Neural crest cell (in vitro differentiated cells): ENCODE measurements at places on chromosomes 3 and 15.

GRCh38 chr15:45441686-45442085, 63.3 kb upstream of the GATM start:
- no peak for DNase-seq

DNA sequence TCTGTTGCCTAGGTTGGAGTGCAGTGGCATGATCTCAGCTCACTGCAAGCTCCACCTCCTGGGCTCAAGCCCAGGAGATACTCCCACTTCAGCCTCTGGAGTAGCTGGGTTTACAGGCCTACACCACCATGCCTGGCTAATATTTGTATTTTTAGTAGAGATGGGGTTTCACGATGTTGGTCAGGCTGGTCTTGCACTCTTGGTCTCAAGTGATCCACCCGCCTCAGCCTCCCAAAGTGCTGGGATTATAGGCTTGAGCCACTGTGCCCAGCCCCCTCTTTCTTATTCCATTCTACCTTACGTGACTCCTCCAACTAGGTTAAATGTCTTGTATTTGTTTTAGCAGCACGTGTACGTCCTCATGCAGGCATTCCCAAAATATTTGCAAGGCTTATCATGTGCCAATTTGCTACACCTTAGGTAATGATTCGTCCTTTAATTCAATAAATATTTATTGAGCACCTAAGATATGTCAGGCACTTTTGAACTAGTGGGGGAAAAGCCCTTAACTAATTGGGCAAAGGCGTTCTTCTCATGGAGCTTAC, 14.9 kb upstream of the MAGI1 start:
- no peak for DNase-seq

- no peak for DNase-seq
Observed at GRCh38 chr3:188964957-188965356, 206.8 kb upstream of the TPRG1 start.

DNA sequence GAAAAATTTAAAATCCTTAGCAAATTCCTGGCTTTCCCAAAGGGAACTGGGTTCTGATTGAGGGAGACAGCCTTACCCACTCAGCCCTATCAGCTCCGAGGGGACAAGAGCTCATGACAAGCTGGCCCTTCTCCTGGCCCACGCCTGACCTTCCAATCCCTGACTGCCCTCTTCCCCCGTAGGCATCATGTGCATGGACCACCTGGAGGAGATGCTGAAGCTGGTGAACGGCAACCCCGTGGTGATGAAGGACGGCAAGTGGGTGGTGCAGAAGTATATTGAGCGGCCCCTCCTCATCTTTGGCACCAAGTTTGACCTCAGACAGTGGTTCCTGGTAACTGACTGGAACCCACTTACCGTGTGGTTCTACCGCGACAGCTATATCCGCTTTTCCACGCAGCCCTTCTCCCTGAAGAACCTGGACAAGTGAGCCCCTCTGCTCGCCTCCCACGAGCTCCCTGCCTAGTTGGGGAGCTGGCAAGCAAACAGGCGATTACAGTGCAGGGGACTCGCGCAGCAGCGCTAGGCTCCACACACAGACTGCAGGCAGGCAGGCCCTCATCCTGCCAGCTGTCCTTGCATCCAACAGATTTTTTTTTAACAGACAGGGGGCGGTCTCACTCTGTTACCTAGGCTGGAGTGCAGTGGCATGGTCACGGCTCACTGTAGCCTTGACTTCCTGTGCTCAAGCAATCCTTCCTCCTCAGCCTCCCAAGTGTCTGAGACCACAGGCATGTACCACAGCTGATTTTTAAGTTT, 16.8 kb downstream of the RPUSD3 start:
- DNase-seq, result no peak

DNA sequence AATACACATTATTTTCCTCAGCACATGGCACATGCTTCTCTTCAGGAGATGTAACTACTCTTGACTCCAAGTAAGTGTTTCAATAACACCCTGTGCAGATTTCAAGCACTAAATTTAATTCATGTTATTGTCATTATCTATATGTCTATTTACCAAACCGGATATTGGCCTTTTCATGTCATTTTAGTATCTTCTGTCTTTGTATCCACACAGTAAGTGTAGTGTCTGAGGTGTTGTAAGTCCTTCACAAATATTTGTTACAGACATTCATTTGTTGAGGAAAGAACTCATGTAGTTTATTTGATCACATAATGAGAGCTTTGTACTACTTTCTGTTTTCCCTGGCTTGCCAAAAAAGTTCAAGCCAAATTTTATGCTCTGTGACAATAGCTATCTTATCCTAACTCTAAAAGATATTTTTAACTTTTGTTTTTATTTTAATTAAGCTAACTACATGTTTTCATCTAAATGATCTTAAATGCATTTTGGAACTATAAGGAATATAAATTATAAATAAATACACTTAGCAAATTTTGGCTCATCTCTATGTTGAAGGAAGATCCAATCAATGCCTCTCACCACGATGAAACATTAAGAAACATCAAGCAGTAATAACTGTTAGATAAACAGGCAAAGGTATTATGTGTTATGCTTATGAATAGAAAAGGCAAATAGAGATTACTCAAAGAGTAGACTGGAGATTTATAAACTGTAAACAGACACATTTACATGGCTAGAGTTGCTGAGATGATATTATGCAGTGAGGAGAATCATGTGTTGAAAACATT, 48.3 kb downstream of the SPTSSB start:
- DNase-seq, result no peak

GRCh38 chr3:66439666-66440344, 61.0 kb downstream of the LRIG1 start:
- DNase-seq, result no peak

DNA sequence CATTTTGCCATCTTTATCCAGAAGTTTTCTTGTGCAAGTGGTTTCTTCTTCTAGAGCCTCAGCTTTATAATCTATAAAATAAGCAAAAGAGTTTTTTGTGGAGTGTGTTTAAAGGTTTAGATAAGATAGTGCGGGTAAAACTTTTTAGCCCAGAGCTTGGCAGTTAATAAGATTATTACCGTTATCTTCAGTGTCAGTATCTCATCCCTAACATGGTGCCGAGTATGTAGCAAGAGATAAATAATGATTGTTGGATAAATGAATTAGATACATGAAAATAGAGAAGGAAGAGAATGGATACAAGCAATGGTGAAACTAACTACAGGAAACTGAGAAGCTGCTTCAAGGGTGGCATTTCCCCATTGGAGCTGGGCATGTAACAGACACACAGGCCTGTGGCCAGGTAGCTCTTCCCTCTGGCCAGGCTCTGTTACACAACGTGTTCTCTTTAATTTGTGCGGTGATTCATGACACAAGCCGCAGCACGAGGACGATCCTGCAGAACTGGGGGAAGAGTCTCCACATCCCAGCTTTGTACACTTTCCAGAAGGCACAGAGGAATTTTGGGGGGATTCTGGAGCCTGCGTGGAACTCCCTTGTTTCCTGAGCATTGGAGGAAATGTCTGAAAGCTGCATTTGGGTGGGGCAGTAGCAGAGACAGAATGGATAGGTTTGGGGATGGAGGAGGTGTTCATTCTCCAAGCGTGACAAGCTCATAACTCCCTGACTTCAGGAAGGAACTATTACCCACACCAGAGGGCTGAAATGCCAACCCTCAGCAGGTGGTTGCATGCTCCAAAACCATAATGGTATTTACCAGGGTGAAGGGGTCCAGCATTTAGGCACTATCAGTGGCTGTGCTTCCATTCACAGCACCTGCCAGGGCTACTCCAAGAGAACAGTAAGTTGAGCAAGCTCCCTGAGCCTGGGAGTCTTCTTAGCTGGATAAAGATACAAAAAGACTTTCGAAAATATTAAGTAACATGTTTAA, 14.2 kb upstream of the ST6GAL1 start:
- DNase-seq, result no peak

DNA sequence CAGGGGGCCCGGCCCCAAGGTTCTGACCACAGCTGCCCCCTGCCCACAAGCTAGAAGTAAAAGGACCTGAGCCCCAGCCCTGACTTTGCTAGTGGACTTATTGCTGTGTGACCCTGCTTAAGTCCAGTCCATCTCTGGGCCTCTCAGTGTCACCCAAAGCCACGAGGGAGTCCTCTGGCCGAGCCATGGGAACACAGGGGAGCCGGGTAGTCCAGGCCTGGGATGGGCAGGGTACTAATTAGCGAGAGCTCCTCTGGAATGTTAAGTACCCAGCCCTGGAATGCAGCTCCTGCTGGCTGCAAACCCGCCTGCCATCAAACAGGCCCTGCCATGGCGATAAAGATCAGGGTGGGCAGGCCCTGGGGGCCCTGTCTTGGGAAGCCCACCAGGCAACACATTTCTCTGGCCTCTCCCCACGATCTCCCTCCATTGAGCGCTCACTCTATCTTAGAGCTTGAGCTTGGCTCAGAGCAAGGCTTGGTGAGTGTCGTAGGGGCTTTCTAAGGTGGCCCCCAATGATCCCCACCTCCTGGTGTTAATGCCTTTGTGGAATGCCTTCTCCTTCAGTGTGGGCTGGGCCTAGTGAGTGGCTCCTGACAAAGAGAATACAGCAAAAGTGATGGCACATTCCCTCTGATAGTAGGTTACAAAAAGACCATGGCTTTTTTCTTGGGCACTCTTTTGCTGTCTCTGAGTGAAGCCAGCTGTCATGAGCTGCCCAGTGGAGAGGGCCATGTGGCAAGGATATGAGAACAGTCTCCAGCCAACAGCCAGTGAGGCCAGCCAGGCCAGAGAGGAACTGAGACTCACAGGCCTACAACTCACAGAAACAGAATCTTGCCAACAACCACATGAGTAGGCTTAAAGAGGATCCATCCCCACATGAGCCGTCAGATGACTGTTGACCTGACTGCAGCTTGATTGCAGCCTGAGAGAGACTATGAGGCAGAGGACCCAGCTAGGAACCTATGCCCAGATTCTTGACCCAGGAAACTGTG, 133.1 kb downstream of the SMAD6 start:
- no peak for DNase-seq

- peak; percentile 36 for DNase-seq
Observed at GRCh38 chr15:51751697-51752683, 593 bp downstream of the TMOD2 start.

GRCh38 chr3:66200147-66200546, 20.7 kb upstream of the SLC25A26 start:
- no peak for DNase-seq

DNA sequence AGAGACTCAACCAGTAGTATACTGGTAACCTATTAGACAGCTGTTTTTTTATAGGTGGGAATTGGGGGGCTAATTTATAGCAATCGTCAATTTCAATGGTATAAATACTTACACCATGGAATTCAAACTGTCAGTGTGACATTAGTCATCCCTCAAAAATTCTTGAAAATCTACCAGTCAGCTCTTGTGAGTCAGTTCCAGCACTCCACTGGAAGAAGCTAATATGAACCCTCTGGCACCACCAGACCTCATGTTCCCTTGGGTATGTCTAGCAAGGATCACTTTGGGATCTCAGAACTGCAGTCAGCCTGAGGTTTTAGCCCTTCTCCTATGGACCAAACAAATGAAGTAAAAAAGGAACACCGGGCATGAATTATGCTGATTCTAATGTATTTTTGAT, 11.8 kb upstream of the UACA start:
- no peak for DNase-seq

GRCh38 chr3:86228101-86228500, 762.8 kb downstream of the VGLL3 start:
- DNase-seq, result no peak

- DNase-seq, result no peak
Observed at GRCh38 chr3:69092030-69092516, 7.3 kb downstream of the ARL6IP5 start.

GRCh38 chr15:55980511-55980910, 12.9 kb downstream of the NEDD4 start:
- no peak for DNase-seq

- DNase-seq, result no peak
Observed at GRCh38 chr3:54177816-54178215, 55.5 kb downstream of the CACNA2D3 start.

DNA sequence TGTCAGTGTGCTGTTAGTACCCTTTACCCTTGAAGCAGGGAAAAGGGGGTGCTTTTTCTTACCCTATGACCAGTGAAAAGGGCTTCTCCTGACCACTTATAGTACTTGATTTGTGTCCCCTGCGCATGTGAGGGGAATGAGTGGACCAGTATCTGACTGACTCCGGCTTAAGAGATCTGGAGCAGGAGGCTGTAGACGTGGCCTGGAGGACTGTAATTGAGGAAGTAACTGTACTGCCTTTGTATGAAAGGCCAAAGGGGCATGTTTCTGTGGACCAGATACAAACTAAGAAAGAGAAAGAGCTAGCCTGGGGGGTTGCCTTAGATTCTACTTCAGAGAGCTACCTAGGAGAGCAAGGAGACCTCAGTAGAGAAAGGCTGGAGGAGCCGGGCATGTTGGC, 89.9 kb upstream of the TBL1XR1 start:
- no peak for DNase-seq

GRCh38 chr3:152304160-152304559, 35.4 kb downstream of the MBNL1 start:
- DNase-seq, result no peak

DNA sequence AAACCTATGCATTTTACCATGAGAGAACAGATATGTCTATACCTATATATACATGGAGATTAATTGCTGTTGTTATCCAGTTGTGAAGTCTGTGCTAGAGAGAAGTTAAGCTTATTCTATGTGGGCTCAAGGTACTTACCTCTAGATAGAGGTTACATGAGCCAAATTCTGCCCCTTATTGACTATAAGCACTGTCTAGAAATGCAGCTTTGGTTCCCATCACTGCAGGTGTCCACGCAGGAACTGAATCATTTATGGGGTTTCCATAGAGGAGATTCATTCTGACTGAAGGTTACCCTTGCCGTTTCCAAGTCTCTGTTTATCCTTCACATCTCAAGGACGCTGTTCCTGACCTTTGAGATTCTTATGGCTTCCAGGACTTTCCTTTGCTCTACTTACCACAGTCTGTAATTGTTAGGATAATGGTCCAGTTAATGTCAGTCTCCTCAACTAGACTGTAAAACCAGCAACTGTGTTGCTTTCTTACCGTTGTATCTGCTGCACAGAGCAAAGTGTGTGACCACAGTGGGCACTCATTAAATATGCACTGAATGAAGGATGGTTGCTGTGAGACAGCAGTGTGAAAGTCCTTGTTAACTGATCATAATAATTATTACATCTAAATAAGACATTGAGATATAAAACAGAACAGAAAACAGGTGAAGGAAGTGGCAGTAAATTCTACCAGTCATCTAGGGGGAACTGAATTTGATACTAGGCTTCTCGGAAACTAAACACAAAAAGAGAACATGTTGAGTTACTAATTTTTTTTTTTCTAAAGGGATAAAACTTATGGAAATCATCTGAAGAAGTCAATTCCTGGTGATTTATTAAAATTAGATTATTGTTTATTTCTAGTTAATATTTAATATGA, 44.0 kb upstream of the BCL6 start:
- no peak for DNase-seq

DNA sequence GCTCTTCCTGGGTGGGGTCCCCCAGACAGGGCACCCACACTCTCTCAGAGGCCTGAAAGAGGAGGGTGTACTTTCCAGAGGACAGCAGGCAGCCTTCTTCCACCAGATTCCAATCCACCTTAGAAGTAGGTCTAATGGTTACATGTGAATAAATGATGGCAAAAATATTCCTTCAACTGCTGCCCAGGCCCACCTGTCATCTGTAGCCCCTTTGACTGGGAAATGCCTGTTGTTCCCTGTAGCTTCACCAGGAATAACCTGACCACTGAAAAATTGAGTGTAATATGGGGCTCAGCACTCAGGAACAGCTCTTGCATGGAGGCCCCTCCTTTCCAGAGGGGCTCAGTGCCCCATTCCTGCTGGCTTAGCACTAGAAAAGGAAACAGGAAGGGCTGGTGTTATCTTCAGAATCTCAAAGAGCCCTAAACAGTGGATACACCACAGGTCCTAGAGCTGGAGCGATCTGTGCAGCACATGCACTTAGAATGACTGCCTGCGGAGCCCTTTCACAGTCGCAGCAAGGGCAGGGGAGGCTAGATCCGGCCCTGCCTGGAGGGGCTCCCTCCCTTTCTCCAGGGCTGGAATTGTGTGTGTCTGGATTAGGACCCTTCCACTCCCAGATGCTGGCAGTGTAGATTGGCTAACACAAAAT, 32.1 kb downstream of the SLC22A14 start:
- DNase-seq, result no peak
